ENCODE measurements at places on chromosomes 7 and 10.
A peak's percentile ranks its signal among the peaks of the same experiment; 100 is the strongest.

GRCh38 chr10:112231602-112232400 lies 48.2 kb upstream of the GPAM start:
- no peak for DNase-seq

DNA sequence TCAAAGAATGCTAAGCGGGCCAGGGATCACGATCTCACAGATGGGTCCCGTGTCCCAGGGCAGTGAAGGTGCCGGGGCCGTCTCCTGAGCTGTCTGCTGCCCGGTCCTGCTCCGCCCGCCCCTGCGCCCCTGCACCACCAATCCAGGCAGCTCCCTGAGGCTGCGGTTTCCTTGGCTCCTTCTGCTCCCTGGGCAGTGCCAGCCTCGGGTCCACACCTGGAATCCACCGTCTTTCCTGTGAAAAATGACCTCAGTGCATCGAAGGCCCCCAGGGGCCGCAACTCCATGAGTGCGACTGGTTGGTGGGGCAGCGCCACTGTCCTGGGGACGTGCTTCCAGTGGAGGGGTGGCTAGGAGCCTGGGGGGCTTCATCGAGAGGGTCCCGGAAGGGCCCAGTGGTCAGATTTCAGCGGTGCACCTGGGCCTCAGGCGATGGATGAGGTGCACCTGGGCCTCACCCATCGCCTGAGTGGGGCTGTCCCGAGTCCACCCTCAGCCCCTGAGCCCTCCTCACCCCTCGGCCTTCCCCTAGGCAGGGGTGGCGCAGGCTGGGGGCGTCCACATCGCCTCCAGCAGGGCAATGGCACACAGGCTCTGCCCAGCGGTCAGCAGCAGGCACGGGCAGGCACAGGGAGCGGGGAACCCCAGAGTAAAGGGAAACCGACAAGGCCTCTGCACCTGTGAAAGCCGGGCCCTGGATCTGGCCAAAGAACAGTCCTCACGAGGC lies 27.2 kb downstream of the ADGRA1 start:
- DNase-seq: no peak

DNA sequence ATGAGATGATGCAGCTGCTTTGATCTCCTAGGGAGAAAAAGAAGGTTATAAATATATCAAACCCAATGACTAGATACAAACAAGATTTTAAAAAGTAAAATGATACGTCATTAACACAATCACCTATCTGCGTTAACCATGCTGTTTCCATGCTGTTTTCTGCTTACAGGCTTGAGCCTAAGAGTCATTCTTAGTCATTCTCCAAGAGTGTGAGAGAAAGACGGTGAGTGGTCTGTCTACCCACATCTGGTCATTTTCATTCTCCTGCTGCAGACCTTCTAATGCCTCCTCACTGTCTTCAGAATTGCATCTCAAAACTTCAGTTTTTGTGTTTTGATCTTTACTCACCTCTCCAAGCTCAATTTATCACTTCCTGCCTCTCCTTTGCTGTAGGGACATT lies 98.0 kb upstream of the ELMO1 start:
- DNase-seq: no peak

DNA sequence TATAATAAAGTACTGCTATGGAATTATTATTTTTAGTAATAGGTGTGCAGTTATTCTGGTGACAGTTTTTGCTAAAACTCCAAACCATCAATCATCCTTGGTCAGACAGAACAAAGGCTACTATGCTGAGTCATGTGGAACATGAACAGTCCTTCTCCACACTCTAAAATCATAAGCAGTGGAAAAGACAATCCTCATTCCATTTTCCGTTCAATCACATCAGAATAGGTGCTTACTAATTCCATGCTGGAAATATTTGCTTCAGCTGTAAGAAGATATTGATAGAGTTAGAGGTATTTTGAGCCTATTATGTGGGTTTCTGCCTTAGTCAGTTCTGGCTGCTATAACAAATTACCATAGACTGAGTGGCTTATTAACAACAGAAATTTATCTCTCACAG lies 82.9 kb downstream of the FAM13C start:
- DNase-seq: no peak

DNA sequence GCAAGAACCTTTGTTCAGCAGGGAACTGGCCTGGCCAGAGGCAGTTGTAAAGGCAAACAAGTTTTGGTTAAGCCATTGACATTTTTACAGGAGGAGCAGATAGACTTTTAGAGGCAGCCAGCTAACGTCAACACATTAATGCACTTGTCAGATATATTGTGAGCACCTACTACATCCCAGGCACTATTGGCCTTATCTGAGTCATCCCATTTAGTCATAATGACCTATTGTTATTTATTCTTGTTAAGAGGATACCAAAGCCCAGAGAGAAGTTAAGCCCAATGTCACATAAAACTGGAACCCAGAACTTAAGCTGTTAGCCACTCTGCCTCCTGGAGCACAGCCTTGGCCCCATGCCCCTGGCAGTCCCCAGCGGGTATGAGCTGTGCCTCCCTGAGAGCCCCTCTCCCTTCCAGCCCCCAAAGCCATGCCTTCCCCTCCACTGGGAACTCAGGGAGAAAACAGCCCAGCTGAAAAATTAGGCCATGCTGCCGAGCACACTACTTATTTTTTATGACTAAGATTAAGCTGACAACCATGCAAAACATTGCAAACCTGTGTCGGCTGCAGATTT lies 32.7 kb upstream of the TRIM8 start:
- no peak for DNase-seq

- no peak for DNase-seq
These were observed 333.1 kb downstream of the CXCL12 start for GRCh38 chr10:44051584-44052385.

GRCh38 chr7:27102581-27103442 lies at the start of gene HOXA2:
Gene HOXA2, minus strand, starts transcription at chr7:27102683. Its CDS starts 183 bp downstream, at chr7:27102500.
- DNase-seq: no peak

DNA sequence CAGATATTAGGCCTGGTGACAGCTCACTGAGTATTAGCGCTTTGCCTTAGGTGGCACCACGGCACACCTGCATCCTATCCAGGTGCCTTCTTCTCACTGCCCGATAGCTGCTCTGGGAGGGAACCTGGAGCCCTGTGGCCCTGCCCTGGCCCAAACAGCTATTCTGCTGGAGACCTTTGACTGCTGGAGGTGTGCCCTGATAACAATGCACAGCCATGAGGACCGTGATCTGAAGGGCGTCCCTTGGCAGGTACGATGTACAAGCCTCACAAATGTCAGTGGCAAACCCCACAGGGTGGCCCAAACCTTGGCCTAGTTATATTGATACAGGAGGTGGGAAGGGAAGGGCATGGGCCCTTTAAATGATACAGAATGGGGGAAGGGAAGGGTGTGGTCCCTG lies 259.5 kb downstream of the GRID1 start:
- DNase-seq: no peak

GRCh38 chr7:147182874-147183273 lies 1066.3 kb downstream of the CNTNAP2 start:
- no peak for DNase-seq

- DNase-seq: no peak
These were observed 60.4 kb downstream of the DNAJB6 start for GRCh38 chr7:157397036-157397720.

GRCh38 chr10:2049560-2049959 lies 312.2 kb upstream of the ADARB2 start:
- no peak for DNase-seq

GRCh38 chr7:1843271-1843861 lies 173.3 kb downstream of the ELFN1 start:
- no peak for DNase-seq

- no peak for DNase-seq
These were observed 50.3 kb downstream of the HIP1 start for GRCh38 chr7:75688200-75689136.

DNA sequence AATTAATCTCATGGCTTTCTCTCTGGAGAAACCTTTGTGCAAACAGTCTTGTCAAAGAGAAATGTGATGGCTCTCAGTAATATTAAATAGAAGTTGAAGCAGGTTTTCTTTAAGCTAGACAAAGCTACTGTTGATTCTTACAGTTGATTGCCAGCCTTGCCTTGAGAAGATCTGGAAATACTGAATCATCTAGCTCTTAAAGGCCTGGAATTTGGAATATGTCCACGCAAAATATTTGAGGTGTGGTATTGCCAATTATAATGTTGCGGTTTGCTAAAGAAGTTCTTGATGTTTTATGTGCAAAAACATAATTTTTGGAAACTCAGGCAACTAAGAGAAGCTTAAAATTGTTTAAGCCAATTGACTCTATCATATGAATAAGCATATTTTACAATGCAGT lies 371.9 kb downstream of the PHF14 start:
- no peak for DNase-seq

DNA sequence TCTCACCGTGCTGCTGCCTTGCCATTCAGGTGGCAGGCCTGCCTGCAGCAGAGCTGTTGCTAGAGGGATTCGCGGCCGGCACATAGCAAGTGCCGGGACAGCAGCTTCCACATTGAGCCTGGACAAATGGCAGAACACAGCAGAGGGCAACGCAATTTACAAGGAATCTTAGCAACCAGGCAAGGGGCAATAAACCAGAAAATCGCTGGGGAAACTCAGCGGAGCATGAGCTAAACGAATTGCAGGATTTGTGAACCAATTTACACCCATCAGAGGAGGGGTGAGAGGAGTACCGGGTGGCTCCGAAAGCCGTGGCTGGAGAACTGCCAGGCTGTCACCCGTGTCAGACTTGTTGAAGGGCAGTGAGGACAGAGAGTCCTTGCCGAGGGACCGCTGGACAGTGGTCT lies 58.6 kb upstream of the LOXL4 start:
- no peak for DNase-seq

DNA sequence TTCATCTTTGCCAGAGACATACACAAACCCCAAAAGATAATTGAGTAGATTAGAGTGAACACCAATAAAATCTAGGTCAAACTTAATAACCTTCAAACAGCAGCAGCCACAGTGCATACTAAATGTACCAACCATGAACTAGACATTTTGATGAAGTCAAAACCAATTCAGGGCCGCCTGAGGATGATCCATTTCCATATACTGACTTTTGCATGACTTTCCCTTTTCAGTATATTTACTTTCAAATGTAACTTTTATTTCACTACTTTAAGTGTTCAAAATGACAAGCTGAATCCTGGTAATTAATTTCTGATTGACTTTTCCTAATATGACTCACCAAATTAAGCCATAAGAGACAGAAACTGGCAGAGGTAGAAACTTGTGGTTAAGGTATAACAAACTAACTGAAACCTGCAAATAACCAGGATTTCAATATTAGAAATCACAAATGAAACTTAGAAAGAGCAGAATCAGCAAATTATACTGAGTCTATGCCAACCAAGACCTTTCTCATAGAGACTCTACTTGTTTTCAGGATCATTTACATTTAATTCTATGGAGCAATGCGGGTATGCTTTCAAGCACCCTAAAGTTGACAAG lies 171.9 kb upstream of the LRRN3 start:
- no peak for DNase-seq

DNA sequence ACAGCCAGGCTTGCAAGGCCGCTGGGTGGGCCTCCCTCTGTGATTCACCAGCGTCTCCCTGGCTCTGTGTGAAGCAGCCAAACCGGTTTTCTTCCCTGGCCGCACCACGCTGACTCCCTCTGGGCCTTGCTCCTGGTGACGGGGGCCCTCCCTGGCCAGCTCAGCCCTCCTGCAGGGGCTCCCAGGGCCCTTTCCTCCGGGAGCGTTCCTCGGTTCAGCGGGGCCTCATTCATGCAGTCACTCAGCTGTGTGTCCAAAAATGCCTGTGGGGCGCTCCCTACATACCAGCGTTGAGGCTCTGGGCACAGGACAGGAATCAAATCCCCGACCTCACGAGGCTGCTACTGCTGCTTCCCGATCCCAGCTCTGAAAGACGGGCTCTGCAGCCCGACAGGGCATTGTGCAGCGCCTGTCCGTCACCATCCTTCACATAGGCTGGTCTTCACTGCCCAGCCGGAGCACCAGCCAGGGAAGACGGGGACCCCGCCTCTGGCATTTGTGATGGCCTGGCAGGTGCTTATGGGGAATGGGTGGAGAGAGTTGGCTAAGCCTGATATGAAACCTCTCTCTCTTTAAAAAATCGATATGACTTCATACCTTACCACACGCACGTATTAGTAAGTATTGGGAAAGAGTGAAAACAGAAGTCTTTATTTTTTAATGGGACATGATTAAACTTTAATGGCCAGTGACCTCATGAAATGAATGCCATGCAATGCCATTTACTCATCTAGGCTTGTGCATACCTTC lies 110.0 kb upstream of the SHH start:
- DNase-seq: peak; percentile 82

DNA sequence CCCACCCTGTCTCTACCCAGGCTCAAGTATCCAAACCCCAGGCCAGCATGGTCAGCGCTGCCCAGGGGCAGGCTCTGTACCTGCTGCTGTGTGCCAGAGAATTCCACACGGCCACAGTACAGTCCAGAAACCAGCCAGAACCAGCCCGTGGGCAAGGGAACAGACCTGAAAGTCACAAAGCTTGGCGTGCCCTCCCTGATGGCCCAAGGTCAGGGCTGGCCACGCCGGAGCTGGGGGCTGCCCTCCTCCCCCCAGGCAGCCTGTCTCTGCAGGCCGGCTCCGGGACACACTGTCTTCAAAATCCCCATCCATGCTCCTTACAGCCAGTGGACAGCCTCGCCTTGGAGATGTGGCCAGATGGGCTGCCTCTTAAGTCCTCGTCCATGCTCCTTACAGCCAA lies 78.4 kb downstream of the CTBP2 start:
- DNase-seq: no peak

DNA sequence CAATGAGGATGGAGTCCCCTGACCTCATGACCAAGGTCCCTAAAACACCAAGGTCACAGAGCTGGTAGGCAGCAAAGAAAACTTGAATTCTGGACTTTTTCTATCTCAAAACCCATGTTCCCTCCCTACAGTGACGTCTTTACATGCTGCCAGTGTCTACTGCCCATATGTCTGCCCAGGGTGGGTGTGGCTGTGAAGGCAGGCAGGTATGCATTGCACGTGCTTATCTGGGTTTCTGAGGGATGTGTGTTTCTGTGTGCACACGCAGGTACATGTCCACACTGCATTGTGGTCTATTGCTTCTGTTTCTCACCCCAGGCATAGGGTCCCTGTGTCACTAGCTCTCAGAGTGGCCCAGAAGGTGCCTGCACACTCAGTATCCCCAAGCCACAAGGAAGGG lies 13.5 kb downstream of the ATP6V1F start:
- no peak for DNase-seq

DNA sequence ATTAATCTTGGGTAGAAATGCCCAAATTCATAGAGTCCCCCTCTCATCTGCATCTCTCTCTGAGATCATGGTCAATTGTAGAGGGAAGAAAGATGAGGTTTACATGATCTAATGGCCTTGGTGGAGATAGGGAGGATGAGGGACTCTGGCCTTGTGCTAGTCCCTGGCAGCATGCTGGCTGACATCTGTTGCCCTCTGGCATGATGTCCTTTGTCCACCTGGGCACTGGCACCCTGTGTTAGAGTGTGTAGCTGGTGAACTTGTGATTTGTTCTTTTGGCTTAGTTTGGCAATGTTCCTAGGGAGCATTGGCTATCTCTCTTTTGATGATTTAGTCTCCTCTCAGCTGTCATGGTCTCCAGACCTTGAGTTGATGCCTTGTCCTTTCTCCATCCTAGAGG lies 103.2 kb downstream of the DYNC1I1 start:
- DNase-seq: no peak

Measured in hepatocyte (in vitro differentiated cells).